ENCODE measurements at places on chromosomes 7 and 10.

DNA sequence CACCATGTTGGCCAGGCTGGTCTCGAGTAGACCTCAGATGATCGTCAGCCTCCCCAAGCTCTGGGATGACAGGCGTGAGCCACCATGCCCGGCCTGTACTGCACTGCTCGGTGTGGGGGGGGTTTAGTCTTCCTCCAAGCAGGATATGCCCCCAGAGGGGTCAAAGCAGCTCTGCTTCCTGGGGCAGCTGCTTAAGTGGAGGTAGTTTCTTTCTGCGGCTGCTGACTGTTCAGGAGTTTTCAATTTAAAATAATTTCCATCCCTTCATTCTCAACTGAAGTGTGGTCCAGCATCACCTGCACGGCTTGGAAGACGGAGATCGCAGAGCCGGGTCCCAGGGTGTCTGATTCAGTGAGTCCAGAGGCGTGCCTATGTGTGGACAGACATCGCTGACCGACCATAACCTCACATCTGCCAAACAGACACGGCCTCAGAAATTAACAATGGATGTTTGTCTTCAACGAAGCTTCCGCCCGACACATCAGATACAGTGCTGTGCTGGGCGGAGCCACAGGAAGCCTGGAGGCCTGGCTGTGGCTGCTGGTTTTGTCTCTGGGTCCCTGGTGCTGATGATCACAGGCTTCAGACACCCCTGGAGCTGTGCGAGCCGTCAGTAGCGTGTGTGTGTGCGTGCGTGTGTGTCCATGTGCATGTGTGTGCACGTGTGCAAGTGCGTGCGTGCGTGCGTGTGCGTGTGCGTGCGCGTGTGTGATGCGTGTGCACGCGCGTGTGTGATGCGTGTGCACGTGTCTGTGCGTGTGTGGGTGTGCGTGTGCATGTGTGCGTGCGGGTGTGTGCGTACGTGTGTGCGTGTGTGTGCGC lies 226.5 kb upstream of the PITRM1 start:
- DNase-seq, result peak; percentile 44

GRCh38 chr7:87330942-87331341 lies 14.5 kb upstream of the CROT start:
- no peak for DNase-seq

- DNase-seq, result no peak
Observed at GRCh38 chr7:3089493-3089892, 45.8 kb upstream of the CARD11 start.

DNA sequence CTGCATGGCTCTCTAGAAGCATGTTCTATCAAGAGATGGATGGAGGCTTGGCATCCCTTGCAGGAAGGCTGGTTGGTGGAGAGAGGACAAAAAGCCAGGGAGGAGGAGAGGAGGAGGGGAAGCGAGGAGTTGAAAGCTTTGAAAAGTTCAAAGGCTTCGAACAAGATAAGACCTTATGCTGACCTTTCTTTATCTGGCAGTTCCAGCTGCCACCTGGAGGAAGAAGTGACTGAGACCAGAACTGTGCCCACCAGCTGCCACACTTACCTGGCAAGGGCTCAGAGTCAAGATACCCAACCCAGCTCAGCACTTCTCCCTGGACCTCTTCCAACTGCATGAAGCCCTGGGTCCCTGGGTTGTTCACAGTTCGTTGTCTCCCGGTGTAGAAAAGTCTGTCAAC lies 14.8 kb downstream of the CCL24 start:
- no peak for DNase-seq

- DNase-seq, result no peak
Observed at GRCh38 chr10:77943121-77943901, 16.8 kb upstream of the DLG5 start.

DNA sequence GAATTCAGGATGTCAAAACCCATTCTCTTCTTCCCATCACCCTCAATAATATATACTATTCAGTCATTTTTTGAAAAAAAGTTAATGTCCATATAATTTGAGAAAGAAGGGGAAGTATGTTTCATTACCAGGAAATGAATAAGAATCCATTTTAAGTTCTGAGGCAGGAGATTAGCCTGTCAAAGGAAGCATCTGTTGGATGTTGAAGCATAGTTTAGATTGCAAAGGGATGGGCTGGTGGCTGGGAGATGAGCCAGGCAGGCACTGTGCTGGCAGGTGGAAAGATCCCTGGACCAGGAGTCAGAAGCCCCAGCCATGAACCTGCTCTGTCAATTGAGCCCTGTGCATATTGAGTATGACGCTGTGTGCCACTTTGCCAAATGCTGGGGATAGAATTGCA lies 48.4 kb upstream of the CRTAC1 start:
- DNase-seq, result no peak

DNA sequence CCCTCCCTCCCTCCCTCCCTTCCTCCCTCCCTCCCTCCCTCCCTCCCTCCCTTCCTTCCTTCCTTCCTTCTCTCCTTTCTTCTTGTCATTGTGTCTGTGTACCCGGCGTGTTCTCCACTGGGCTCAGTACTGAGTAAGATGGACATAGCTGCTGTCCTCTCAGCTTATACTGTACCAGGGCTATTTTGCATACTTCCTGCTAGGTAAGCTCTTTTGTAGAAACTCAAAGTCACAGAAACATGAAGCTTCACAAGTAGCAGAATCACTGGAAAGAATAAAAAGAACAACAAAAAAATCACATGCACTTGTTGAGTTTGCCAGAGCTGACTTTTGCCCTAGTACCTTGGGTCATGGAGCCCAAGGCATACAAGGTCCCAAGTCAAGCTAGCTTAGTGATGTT lies 125.7 kb downstream of the PLPP4 start:
- no peak for DNase-seq

DNA sequence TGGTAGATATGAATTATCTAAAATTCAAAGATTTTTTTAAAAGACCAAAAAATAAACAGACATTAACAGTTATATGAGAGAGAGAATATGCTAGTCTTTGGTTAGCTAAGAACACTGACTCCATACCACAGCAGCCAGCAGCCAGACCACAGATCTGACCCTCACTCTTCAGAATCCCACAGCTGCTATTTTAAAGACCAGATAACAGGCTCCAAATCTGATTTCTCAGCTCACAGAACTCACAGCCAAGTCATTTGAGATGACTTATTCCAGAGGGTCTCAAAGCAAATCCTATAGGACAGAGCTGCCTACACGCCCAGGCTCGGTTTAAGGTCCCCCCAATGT lies 20.4 kb downstream of the NUDCD3 start:
- no peak for DNase-seq

DNA sequence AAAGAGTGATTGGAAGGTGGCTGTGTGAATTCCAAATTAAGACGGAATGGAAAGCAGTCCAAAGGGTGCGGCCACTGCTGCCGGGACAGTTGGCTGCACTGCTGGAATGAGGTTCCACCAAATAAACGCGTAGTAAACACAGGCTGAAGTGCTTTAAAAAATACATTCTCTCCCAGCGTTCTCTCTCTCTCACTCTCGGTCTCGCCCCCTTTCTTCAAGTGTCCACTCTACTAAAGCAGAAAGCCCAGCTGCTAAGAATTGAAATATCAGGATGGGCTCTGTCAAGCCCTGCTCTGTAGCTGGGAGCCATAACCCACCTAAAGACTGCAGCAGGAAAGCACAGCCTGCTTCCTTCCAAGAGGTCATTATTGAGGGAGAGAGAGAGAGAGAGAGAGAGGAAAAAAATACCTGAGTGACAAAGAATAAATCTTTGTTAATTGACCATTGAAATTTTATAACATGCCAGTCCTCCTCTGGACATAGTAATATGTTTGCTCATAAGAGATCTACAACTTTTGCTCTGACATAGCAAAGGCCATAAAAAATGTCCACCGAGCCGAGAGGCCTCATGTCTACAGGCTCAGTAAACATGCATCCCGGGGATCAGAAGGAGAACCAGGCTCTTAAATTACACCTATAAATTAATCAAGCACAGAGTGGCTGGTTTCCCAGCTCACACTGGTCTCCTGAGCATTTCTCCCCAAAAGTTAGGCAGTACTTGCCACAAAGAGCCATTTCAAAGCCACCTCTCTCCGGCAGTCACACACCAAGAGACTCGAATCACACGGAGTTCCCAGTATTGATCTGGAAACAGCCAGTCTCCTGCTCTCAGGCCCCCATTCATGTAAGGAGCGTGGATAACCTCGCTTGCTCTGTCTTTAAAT lies 72.8 kb downstream of the FGFR2 start:
- no peak for DNase-seq

- DNase-seq, result peak; percentile 59
Observed at GRCh38 chr7:74656441-74656836, 1.1 kb upstream of the GTF2I start.

DNA sequence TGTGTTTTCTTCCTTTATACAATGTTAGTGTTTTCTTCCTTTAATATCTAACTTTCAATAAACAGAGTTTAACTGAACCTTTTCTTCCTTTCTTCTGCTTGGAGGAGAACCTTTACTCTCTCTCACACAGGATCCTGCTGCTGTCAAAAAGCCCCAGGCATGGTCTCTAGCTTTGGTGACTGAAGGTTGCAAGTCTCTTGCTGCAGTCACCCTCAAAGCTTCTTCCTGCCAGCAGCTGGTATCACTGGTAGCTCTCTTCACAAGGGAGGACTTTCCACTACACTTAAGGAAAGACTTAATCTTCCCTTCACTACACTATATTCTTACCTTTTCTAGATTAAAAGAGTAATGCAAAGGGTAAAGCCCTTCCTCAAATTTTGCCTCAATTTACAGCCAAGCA lies 153.4 kb downstream of the SGMS1 start:
- no peak for DNase-seq

- DNase-seq, result no peak
Observed at GRCh38 chr7:130890176-130891020, 156.4 kb upstream of the KLF14 start.

- DNase-seq, result no peak
Observed at GRCh38 chr10:17665747-17666146, 21.8 kb downstream of the STAM start.

DNA sequence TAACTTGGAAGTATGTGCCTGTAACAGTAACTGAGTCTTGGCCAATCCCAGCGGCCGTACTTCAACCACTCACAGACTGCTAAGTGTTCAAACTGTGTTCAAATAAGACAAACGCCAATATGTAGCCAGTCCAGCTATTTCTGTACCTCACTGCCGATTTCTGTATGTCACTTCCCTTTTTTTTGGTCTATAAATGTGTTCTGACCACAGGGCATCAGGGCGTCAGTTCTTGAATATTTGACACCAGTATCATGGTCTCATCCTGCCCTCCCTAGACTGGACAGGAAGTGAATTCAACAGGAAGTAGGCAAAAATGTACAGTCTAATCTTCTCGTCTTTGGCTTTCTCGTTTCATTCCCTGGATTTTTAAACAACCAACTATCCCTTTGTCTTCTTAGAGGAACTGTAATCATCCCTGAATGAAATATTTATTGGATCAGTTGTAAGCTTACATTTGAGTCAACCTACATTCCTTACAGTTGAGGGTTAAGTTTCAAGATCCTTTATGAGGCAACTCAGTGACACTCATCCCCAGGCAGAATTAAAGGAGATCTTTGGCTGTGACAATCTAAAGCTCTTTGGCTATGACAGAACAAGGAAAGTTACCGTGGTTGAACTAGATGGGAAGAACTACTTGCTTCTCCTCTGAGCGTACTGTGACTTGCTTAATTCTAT lies 232.7 kb downstream of the NSUN6 start:
- no peak for DNase-seq

- no peak for DNase-seq
Observed at GRCh38 chr10:126583552-126584200, 86.8 kb downstream of the C10orf90 start.

DNA sequence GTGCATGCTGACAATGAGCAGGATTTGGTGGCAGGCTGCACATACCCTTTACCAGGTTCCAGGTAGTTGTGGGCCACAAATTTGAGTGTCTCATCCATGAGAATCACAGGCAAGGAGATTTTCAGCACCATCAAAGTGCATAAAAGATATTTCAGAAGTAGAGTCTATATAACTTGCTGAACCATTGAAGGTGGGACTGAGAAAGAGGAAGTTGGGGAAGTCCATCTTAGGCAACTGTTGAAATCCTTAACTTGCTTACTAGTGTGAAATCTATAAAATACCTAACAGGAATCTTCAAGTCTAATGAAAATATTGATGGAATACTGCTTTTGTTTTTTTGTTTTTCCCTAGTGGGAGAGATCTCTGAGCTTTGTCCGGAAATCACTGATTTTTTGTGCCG lies 325.1 kb upstream of the PLXDC2 start:
- no peak for DNase-seq

- DNase-seq, result no peak
Observed at GRCh38 chr10:132186488-132187429, at the start of gene DPYSL4. Gene DPYSL4 (plus strand): TSS chr10:132186948. CDS start chr10:132187064, 116 bp downstream.

DNA sequence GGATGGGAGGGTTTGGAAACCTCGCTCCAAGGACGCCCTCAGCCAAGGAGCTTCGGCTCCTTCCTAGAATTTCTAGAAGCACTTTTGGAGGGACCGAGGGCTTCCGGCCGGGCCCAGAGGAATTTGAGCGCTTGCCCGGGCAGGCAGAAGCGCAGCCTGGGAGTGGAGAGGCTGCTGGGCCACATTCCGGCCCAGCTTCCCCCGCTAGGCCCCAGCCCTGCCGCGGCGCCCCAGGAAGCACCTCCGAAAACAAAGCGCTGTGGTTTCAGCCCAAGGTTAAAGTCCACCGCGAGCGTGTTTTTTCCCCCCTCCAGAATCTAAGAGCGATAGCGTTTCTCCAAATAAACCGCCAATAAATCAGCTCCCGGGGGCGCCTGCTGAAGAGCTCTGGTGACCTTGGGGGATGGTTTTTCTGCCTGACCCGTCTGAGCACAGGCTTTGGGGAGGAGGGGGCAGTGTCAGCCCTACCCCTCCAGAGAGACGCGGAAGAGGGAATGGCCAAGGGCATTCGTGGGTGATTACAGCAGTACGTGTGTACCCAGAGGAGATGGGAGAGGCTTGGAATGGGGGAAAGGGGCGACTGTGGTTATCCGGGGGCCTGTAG lies 5.7 kb upstream of the TNRC18 start:
- DNase-seq, result no peak

GRCh38 chr7:479115-479947 lies 40.3 kb downstream of the PDGFA start:
- DNase-seq, result no peak

- DNase-seq, result no peak
Observed at GRCh38 chr7:73809467-73809951, 21.3 kb upstream of the CLDN4 start.

DNA sequence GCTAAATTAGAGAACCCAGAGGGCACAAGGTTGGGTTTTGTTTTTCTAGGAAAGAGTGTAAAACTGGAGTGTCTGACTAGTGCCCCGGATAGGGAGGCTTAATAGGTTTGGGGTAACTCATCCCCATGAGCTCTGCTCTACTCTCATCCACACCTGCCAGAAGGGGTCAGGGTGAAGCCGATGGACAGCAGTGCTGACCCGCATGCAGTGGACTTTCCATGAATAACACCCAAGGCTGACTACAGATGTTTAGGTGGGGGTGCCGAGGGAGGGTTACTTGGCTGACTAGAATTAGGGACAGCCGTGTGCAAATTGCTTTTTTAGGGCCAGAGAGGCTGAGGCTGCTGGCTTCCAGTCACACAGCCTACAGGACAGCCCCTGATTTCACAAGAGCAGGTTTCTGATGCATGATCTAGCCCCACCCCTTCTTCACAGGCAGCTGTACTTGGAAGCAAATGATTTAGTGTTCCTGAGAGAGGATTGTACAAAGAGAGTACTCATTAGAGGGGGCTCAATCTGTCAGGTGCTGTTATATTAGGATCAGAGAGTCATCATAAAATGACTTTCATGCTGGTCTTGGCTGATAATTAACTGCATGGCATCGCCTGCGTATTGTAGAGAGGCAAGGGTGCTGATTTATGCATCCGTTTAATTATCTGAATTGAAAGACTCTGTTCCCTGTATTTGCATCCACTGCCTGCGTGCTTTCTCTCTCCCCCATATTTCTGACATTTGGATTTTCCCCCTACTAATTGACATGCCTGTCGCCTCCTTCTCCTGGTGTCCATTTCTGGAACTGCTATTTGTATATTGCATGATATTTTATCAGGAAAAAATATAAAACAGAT lies 9.5 kb downstream of the INHBA start:
- no peak for DNase-seq

GRCh38 chr7:157432957-157433576 lies 96.3 kb downstream of the DNAJB6 start:
- DNase-seq, result no peak

Measured in caudate nucleus (tissue), 63 donors.